Stimulated activated CD4-positive, alpha-beta T cell treated with anti-CD3 and anti-CD28 coated beads, TNF-alpha, amount 100 ng/mL, for 4 hours (primary cell): ENCODE measurements at places on chromosomes 12 and 14.
A peak's percentile ranks its signal among the peaks of the same experiment; 100 is the strongest.

DNA sequence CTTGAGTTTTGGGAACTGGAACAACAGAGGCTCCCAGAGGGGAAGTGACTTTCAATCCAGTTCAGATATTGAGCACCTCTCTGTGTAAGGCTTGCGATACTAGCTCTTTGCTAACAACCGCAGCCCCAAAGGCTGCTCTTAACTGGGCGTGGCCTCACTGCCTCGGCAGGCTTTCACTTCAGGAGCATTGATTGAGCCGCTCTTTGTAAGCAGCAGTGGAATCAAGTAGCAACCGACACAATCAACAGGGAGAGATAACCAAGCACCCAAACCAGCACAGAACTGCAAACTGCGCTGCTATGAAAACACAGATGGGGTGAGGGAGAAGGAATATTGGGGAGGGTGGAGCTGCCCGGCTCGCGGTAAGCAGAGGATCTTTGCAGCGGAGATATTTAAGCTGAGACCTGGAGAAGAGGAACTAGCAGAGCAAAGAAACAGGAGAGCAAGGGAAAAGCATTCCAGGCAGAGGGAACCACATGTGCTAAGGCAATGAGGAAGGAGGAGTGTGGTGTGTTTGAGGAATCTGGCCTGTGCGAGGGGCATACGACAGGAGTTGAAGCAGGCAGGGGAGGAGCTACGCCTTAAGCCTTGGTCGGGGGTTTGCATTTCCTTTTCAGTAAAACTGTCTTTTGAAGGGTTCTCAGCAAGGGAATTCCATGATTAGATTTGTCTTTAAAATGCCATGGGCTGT lies 17.3 kb upstream of the YY1 start:
- DNase-seq: no peak

- no peak for DNase-seq
Measured at GRCh38 chr14:28653521-28653920, 113.1 kb upstream of the FOXG1 start.

- DNase-seq: no peak
Measured at GRCh38 chr12:94173660-94174265, 25.4 kb downstream of the PLXNC1 start.

- no peak for DNase-seq
Measured at GRCh38 chr12:12979731-12980259, 20.3 kb downstream of the HEBP1 start.

GRCh38 chr12:50520416-50521207 lies 15.8 kb downstream of the DIP2B start:
- no peak for DNase-seq

DNA sequence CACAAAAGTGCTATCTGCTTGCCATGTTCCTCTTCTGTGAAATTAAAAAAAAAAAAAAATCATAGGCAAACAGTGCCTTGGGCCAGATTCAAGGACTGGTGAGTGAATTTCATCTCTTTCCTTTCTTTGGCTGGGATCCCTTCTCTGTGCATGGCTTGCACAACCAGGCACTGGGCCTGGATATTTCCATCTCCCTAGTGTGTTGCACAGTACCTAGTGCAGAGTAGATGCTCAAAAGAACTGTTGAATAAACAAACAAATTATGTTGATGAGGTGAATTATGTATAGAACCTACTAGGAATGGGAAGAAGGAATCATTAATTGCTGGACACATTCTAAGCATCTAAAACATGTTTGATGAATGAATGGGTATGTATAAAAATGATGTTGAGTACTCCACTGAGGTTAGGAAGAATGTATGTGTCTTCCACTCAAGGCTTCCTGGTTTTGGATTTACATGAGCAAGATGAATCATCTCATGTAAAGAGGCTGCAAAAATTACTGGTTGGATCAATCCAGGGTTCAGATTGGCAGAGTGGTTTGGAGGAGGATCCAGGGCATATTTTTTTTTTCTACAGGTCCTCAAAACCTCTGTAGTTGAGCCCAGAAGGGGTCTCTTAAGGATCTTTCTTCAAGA lies 93.2 kb downstream of the EMP1 start:
- no peak for DNase-seq

DNA sequence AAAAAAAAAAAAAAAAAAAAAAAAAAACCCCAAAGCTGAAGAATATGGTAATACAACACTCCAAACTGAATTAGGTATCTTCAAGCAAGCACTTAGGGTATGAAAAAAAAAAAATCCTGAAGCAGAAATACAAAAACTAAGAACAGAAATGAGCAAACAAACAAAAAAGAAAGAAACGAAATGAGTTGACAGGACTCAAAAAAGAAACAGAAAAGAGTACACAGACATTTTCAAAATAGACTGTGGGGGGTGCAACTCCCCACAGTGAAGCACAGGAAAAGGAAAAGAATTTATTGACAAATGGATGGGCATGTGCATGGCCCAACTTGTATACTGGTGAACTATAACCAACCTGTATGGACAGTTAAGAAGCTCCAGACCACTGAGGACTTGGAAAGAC lies 24.6 kb downstream of the RPS6KA5 start:
- no peak for DNase-seq

DNA sequence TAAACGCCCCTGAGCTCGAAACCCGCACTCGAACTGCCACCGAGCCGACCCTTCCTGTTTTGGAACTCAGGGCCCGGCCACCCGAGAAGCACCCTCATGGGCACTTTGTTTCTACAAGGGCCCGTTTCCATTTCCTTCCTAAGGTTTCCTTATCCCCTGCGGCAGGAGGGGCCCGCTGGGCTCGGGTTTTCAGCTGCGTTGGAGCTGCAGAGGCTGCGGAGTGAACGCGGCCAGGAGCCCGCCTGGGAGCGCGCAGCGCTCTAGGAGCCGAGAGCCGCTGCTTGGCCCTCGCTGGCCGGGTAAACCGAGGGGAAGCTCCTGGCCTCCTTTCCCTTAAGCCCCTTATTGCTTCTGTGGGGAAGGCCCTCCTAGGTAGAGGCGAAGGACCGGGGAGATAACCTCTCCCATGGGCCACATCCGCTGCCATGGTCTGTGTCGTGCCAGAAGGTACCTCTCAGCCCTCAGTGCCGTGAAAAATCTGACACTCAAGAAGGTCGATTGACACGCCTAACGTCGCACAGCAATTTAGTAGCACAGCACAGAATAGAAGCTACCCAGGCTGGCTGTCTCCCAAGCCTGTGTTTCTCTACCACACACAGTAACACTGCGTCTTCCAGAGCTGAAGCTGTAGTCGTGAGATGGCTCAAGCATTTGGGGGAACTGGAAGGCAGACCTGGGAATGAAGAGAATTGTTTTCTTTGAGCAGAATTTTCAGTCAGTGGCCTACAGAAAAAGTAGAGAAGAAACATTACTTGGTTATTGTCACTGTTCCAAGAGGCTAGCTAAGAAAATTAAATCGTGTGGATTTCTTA lies 12.9 kb upstream of the CALM1 start:
- peak; percentile 35 for DNase-seq

- no peak for DNase-seq
Measured at GRCh38 chr12:48997719-48998496, 1.3 kb downstream of the DDN start.

DNA sequence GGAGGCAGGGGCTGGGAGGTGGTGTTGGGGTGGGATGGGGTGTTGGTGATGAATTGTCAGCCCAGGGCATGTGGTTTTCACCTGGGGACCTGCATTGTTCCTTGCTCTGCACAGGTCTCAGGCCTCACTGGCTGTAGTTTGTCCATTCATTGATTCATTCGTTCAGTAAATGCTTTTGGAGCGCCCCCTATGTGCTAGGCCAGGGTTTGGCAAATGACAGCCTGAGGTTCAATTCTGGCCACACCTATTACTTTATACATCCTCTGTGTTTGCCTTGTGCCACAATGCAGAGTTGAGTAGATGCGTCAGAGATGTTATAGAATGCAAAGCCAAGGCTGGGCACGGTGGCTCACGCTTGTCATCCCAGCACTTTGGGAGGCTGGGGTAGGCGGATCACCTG lies 4.7 kb downstream of the ADCK1 start:
- no peak for DNase-seq

GRCh38 chr12:4786795-4787194 lies 66.6 kb downstream of the GALNT8 start:
- DNase-seq: no peak

- DNase-seq: no peak
Measured at GRCh38 chr12:111099186-111099585, 178.8 kb upstream of the MYL2 start.

- DNase-seq: no peak
Measured at GRCh38 chr12:88242571-88242925, 100.4 kb downstream of the TMTC3 start.

GRCh38 chr12:20232931-20233675 lies 135.2 kb upstream of the PDE3A start:
- no peak for DNase-seq
